ENCODE measurements at places on chromosomes 3 and 15. TPM values are rescaled to one million over a fixed set of nuclear protein-coding genes. Genes with fewer than 3 reads are reported as not detected.
A peak's percentile ranks its signal among the peaks of the same experiment; 100 is the strongest.

The P2RY14 gene
- total RNA-seq, result 0.63 TPM

The BCHE gene
- not detected for total RNA-seq

The ALDH1A2 gene
- not detected for total RNA-seq

The SLC25A26 gene
- 14.2 TPM for total RNA-seq

The MUC20 gene
- total RNA-seq, result 0.53 TPM

The C3orf22 gene
- total RNA-seq, result not detected

The CD200 gene
- total RNA-seq, result 0.86 TPM

The FEZF2 gene
- total RNA-seq, result not detected

The GP5 gene
- total RNA-seq, result 1.4 TPM

The ENTPD3 gene
- total RNA-seq, result not detected

The COMMD2 gene
- 35.1 TPM for total RNA-seq

The KNSTRN gene
- total RNA-seq, result 71.1 TPM

The STRC gene
- 0.40 TPM for total RNA-seq

The GXYLT2 gene
- total RNA-seq, result not detected

The GUCA1C gene
- total RNA-seq, result not detected

The SLC28A1 gene
- not detected for total RNA-seq

The GOLGA6A gene
- not detected for total RNA-seq

The RARRES1 gene
- total RNA-seq, result not detected

GRCh38 chr3:87287011-87287410 is 10.6 kb upstream of the POU1F1 start:
- DNase-seq, result no peak

GRCh38 chr3:72517921-72518424 is 330.3 kb downstream of the SHQ1 start:
- DNase-seq, result no peak

DNA sequence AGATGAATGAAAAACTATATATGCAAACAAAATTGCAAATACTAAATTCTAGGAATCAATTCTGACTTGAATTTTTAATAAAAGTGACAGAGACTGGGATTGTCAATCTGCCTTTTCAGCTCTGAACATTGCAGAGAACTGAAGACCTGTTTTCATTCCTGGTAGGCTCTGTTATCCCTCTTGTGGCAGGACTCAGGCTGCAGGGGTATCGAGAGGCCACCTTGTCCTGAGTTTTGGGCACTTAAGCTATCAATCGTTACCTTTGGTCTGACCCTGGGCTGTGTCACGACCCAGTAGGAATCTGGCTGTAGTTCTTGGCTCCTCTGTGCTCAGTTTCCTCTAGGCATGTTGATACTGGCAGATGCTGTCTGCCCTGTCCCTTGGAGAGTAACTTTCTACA is 238.0 kb downstream of the CACNA2D3 start:
- no peak for DNase-seq

DNA sequence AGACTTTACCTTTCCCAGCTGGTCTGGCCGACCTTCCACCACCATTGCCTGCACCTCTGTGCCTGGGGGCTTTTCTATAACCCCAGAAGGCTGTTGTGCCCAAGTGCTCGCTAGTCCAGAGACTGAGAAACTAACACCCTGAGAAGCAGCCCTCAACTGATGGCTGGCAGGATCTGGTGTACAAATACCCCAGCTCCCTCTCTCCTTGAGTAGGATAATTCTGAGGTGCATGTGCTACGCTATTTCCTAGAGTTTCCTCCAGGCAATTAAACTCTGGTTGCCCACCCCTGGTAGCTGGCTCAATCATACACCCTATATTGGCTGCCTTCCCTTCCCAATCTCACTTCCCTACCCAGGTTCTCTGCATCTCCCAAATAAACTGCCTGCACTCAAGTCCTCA is 11.5 kb upstream of the SLC6A1 start:
- DNase-seq, result no peak

GRCh38 chr3:29601861-29602585 is 321.2 kb downstream of the RBMS3 start:
- DNase-seq, result no peak

GRCh38 chr3:101072300-101072699 is 79.1 kb upstream of the ABI3BP start:
- DNase-seq, result no peak

GRCh38 chr3:194468086-194468485 is 18.7 kb downstream of the ATP13A3 start:
- DNase-seq, result no peak

GRCh38 chr3:123716411-123716810 is 131.6 kb upstream of the HACD2 start:
- no peak for DNase-seq

- DNase-seq, result peak; percentile 27
Measured at GRCh38 chr15:55319537-55320237, 665 bp downstream of the PIGB start.

DNA sequence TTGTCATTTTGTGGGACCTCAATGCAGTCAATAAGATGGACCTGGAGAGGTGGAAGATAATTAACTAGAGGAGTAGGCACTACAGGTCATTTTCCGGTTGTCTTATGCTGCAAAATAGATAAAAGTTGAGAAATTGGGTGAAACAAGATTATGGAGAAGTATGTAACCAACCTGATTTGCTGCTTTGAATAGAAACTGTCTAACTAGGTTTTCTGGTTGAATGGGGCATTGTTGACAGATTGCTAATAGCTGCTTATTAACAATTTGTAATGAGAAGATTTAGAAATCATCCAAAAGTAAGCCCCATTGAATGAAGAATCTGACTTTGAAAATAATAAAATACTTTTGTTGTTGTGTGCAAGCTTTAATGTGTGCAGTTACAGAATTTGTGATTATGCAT is 26.2 kb downstream of the PIAS1 start:
- no peak for DNase-seq

DNA sequence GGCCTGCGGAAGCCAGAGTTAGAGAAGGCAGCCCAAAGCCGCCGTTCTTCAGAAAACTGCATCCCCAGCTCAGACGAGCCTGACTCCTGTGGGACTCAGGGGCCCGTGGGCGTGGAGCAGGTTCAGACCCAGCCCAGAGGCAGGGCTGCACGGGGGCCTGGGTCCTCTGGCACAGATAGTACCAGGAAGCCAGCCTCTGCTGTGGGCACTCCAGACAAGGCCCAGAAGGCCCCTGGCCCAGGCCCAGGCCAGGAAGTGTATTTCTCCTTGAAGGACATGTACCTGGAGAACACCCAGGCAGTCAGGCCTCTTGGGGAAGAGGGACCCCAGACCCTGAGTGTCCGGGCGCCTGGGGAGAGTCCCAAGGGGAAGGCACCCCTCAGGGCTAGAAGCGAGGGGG is 23.1 kb downstream of the ALPK3 start:
- no peak for DNase-seq

- DNase-seq, result peak; percentile 84
Measured at GRCh38 chr3:45664578-45664977, 24.6 kb upstream of the SACM1L start.

DNA sequence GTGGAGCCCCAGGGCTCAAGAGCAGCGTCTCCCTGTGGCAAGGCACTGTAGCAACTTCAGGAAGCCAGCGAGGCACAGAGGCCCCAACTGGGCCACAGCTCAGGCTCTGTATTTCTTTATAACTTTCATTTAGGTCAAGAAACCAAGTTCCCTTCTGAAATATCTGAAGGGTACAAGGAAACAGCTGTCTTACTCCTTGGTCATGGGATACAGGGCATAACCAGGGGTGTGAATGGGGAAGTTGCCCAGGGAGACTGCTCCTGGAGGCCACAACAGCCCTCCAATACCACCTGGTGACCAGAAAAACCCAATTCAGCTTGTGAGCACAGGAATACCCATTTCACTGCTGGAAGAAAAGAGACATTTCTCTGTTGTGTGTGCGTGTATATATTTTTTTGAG is 13.3 kb upstream of the SPTBN5 start:
- no peak for DNase-seq

GRCh38 chr15:57064033-57064432 is 145.6 kb downstream of the TCF12 start:
- no peak for DNase-seq

DNA sequence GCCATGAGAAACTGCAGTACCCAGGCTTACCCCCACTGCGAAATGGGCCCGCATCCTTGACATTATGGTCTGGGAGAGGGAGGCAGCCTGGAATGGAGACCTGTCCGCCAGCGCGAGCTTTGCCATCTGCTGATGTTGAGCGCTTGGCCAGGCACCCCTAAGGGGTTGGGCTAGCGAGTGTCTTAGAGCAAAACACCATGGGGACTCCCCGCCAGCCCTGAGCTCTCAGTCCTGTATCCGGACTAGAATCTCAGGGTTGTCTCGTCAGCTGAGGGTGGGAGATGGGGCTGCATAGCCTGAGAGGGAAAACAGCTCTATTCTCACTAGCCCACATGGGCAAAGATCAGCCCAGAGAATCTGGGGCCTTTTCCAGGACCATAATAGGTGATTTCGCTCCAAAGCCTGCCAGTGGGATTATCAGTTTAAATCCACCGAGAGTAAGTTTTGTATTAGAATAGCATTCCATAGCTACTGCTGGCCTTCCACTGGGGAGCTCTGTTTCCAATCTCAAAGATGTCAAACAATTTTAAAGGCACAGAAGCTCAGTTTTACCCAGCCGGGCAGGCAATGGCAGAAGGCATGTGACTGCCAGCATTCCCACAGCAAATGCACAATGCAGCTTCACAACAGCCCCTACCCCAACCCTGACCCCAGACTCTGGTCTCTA is 167.5 kb upstream of the TPM1 start:
- no peak for DNase-seq

GRCh38 chr3:118167571-118167970 is 867.1 kb downstream of the IGSF11 start:
- no peak for DNase-seq

- no peak for DNase-seq
Measured at GRCh38 chr15:68335251-68335650, 57.7 kb downstream of the FEM1B start.

- DNase-seq, result no peak
Measured at GRCh38 chr15:34850121-34850520, 54.8 kb upstream of the ACTC1 start.

DNA sequence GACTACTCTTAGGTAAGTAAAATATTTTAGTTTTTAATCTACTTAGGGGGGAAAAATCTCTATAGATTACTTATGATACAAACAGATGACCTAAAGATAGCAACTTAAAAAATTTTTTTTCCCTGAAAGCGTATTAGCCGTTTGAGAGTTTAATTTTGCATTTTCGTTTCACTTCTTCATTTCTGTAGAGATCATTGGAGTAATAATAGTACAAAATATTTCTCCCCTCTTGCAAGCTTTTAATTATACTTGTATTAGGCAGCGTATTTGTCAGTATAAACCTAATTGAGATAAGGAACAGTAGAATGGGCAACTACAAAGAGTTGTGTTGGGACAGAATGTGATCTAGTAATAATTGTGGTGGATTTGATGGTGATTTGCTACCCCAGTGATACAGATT is 10.3 kb downstream of the SKIL start:
- no peak for DNase-seq

GRCh38 chr15:40501487-40501886 is 30.7 kb downstream of the CHST14 start:
- DNase-seq, result no peak

DNA sequence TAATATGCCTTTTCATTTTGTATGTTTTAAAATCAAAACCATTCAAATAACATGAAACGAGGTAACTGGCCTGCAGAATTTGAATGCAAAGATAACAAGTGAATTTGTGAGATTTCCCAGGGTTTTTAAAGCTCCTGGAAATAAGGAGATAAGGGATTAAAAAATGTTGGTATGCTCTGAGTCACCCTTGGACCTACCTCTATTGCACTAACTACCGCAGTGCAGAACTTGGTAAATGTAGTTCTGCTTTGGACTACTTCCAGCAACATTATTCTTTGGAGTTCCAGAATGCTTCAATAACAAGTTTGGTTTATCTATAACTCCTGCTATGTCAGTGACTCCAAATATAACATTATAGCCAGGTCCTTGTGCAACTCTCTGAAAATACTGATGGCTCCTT is 201.7 kb downstream of the GAP43 start:
- no peak for DNase-seq

GRCh38 chr3:64272271-64272670 is 47.0 kb upstream of the PRICKLE2 start:
- no peak for DNase-seq

DNA sequence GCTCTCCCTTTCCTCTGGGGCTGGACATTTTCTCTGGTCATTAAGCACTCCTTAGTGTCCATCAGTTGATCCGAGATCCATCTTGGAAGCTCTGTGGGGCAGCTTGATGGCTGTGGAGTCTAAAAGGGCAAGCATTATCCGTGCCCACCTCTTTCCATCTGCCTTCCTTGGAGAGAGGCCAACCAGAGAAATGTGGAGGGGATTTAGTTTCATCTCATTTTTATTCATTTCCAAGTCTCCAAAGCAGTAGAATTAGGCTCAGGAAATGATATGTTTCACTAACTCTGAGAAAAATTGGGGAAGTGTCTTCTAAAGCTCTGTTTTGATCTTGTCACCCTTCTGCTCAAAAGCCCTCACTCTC is 95.9 kb upstream of the KLHL25 start:
- DNase-seq, result no peak

GRCh38 chr3:117719316-117719926 is 1009.8 kb downstream of the TUSC7 start:
- DNase-seq, result no peak

- DNase-seq, result no peak
Measured at GRCh38 chr3:11482021-11482420, 161.7 kb downstream of the VGLL4 start.

GRCh38 chr3:71930056-71930991 is 145.4 kb upstream of the PROK2 start:
- DNase-seq, result no peak

GRCh38 chr15:73849641-73850040 is 23.7 kb upstream of the TBC1D21 start:
- DNase-seq, result no peak

GRCh38 chr3:172140499-172141391 is 101.4 kb downstream of the FNDC3B start:
- DNase-seq, result no peak

GRCh38 chr3:101248736-101249135 is 71.6 kb downstream of the IMPG2 start:
- no peak for DNase-seq
